ENCODE measurements at places on chromosomes 4 and X. TPM values are rescaled to one million over a fixed set of nuclear protein-coding genes. Genes with fewer than 3 reads are reported as not detected.

Gene RAB41
- 1.00 TPM for polyA plus RNA-seq

Gene TEC
- polyA plus RNA-seq = 3.9 TPM

Gene RNF128
- 17.7 TPM for polyA plus RNA-seq

Gene DSPP
- not detected for polyA plus RNA-seq

DNA sequence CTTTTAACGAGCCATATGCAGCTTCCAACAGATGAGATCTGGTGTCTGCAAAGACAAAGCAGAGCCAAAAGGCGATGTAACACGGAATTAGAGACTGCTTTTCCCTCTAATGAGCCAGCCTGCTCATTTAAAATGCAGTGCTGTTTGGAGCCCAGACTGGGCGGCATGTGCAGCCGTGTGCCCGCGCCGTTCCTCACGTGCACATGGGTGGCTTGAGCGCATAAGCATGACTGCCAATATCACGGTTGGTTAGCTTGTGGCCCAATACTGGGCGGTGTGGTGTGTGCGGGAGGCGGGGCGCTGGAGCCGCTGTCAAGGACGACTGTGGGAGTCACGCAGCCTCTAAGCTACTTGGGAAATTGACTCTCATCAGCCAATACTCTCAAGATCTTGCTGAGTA is 87.0 kb upstream of the SCOC start:
- DNase-seq = peak; percentile 27

DNA sequence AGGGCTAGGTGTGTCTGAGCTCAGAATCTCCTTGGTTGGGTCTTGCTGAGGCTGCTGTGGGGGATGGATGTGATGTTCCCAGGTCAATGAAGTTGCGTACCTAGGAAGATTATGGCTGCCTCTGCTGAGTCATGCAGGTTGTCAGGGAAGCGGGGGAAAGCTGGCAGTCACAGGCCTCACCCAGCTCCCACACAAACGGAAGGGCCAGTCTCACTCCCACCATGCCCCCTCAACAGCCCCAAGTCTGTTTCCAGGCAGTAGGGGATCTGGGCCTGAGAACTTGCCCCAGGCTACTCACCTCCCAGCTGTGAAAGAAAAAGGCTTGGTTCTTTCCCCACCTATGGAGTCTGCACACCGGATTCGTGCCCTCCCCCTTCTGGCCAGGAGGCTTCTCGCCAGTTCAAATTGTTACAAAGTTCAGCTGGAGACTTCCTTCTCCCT is 72.9 kb downstream of the WDR44 start:
- no peak for DNase-seq

- DNase-seq = no peak
Observed at GRCh38 chr4:170007113-170007512, 19.1 kb downstream of the MFAP3L start.

- no peak for DNase-seq
Observed at GRCh38 chr4:148196164-148196563, 246.1 kb downstream of the NR3C2 start.

GRCh38 chr4:142377342-142378091 is 468.6 kb downstream of the INPP4B start:
- no peak for DNase-seq

Data from right renal pelvis (tissue), 4 donors.